Stimulated activated CD4-positive, alpha-beta T cell treated with anti-CD3 and anti-CD28 coated beads, Interleukin-1b, Interleukin-23, amount 100 ng/mL, for 1 hour (primary cell): ENCODE measurements at places on chromosomes 6 and 20.

DNA sequence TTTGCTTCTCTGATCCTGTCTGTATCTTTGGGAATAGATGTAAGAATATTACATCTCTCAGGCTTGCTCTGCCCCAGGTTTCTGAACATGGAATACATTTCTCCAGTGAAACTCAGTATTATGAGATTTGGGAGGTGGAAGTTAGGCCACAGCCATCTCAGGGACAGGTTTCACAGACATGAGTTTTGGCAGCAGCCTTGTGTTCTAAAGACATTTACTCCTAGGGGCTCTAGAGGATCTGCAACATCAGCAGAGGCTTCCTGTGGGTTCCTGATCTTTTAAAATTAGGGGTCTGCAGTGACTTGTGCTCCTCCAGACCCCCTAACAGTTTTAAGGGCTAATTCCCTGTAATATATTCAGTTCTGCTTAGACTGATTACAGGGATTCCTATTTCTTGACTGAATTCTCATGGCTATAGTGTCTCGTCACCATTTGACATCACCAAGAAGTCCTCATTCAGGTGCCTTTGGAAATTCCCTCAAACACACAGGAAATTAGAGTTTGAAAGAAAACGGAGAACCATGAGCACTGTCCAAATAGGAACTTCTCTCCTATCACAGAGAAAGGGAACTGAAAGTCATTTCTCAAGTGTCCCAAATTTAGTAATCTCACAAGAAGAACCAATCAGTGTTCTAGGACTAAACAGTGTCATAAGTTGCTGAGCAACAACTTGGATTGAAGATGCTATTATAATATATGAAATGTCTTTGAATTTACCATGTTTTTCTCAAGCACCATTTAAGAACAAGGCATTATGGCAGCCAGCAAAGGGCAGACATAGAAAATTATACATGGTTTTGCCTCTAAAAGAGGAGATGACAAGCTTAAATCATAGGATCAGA lies 2.5 kb upstream of the HLA-DRA start:
- no peak for DNase-seq

- DNase-seq, result no peak
These were observed 78.6 kb upstream of the AKAP12 start for GRCh38 chr6:151160929-151161757.

- DNase-seq, result no peak
These were observed 38.3 kb upstream of the SLC32A1 start for GRCh38 chr20:38685853-38686473.

DNA sequence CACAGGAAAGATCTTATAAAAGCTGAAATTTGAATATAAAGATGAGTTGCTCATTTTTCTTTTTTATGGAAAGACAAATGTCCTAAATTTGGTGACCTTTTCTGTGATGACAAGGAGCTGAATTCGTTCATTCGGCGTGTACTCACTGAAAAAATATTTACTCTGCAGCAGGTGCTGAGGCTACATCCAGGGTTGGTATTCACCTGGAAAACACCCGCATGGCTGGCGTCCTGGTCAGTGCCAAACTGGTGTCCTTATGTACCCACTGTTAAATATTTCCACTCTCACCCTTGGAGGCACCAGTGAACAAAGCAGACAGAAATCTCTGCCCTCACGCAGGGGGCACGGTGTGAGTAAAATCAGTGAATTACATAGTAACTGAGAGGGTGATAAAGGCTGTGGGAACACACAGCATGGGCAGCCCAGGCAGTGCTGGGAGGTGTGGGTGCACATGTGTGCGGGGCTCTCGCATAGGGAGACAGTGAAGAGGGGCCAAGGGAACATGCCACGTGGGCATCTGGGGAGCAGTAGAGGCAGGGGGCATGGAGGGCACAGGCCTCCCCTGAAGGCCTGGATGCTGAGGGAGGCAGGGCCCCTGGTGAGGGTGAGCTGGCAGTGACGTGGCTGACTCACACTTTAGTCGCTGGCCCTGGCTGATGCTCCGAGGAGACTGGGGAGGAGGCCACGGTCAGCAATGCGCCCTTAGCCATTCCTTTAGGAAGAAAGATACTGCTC lies 89.7 kb downstream of the INSM1 start:
- no peak for DNase-seq

DNA sequence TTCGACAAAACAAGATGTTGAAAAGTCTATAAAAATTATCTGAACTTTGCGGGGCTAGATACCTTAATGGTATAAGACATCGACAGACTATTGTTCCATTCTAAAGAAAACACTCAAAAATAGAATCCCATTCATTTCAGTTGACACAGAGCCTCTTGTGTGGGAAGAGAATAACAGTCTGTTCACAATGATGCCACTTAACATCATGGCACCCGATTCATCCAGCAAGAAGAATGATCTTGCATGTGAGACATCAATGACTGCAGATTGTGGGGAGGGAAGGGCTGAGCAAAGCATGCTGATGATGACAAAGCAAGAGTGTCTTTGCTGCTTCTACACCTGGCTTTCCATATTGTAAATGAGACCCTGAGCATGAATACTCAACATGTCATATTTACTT lies 49.7 kb upstream of the ARMH2 start:
- no peak for DNase-seq

DNA sequence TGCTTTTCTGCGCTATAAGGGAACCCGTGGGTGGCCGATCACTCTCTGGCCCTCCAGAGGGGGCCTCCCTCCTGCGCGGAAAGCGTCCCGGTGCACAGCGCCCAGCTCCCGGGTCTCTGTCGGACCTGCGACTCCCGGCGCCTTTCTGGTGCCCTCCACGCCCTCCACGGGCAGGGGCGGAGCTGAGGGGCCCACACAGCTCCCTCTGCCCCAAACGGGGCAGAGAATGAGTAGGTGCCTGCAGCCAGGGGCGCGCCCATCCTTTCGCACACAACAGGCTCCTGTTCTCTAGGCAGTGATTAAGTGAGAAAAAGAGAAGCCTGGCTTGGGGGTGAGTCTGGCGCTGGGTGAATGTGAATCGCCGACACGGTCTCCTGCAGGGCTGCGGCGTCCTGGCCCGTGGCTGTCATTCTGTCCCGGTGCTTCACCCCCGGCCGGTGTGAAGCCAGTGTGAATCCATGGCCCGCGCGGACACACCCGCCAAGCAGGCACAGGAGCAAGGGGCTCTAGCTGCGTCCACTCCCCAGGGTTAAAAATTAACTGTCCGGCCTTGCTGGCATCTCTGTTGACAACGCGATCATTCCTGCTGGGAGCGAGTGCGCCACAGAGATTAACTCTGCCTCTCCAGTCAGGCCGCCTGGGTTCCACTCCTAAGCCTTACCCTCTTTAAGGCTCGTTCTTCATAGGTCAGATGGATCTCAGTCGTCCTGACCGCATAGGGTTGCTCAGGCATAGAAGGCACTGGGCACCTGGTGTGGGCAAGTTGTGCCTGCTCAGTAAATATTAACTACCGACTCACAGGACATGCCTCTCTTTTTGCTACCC lies 88.8 kb downstream of the PCSK2 start:
- no peak for DNase-seq

DNA sequence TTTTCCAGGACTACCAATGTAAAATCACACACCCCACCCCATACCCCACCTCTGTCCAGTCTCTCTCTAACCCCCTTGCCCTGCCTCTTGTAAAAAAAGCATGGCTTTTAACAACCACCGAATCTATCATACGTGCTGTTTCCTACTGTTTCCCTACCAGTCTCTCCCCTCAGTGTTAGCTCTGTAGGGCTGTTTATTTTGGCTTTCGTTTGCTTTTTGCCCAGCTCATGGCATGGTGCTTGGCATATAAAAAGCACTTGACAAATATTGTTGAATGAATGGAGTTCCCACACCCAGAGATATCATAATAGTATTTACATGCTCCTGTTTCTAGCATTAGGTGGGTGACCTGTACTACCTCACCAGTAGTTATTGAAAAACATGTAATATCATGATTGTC lies 148.2 kb downstream of the OPRM1 start:
- DNase-seq, result no peak
